ENCODE measurements at places on chromosomes 3 and 15.

DNA sequence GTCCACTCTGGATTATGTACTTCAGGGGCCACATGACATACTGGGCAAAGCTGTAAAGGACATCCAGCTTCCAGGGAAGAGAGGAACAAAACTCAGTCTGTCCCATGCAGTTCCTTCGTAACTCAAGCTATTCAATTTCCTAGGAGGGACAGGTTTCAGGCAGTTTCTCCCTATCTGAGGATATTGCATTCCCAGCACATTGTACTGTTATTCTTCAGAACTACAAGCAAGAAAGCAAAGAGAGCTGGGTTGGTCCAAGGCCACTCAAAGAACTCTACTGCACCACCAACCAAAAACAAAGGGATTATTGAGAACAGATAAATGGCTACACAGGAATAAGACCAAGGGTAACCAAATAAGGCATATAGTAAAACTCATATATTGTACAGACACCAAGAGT lies 117.6 kb upstream of the ARL6 start:
- DNase-seq, result no peak

DNA sequence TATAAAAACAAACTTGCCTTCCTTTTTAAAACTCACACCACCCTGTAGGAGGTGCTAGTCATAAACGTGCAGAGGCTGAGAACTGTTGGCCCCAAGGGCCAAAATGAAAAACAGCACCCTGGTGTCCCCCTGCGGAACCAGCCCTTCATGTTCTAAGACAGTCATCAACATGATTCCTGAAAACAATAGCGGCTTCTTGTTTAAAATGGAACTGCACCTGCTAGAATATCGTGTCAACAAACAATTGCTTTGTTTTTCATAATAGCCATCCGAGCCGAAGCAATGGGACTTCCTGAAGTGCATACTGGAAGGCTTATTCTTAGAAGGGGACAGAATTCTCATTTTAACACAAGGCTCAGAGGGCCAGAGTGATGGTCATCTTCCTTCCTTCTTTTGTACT lies 43.7 kb downstream of the MECOM start:
- DNase-seq, result no peak

- no peak for DNase-seq
These were observed 37.6 kb upstream of the DUSP7 start for GRCh38 chr3:52093756-52094545.

GRCh38 chr3:17398959-17399551 lies 343.4 kb downstream of the TBC1D5 start:
- no peak for DNase-seq

Measured in common myeloid progenitor, CD34-positive (primary cell).